ENCODE measurements at places on chromosomes 5 and 9.

- DNase-seq: no peak
Observed at GRCh38 chr5:170235876-170236864, 3.4 kb downstream of the C5orf58 start.

DNA sequence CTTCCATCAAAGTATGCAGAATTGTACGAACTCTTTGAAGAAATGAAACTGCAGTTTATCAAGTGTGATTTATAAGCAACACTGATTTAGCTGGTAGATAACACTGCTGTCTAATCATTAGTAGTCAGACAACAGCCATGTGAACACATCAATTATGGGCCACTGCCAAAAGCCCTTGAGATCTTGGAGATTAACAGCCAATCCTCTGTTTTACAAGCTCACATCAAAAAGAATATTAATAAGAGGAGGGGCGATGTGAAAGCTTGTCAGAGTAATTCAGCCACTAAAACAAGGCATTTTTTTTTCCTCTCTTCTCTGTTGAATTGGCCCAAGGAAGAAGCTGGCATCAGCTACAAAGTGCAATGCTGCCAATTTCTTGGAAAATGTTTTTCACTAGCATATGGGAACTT lies 28.1 kb downstream of the ZNF608 start:
- no peak for DNase-seq

GRCh38 chr5:90402521-90403255 lies 6.9 kb downstream of the CETN3 start:
- DNase-seq: no peak

DNA sequence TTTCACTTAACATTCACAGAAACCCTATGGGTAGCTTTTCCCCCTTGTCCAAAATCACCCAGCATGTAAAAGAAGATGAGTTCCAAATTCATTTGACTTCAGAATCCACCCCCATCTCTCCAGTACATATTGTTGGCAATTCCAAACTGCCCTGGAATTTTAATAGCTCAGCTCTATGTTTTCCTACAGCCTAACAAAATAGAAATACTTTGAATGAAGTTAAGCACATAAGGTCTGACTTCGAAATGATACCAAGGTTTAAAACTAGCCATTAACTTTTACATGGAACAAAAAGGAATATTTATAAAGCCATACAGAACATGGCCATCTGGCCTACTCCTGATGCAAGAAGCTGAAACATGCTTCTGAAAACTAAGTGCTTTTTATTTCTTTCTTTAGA lies 634.3 kb downstream of the PDE4D start:
- DNase-seq: no peak

- no peak for DNase-seq
Observed at GRCh38 chr9:112326194-112326593, 7.2 kb downstream of the PTBP3 start.

DNA sequence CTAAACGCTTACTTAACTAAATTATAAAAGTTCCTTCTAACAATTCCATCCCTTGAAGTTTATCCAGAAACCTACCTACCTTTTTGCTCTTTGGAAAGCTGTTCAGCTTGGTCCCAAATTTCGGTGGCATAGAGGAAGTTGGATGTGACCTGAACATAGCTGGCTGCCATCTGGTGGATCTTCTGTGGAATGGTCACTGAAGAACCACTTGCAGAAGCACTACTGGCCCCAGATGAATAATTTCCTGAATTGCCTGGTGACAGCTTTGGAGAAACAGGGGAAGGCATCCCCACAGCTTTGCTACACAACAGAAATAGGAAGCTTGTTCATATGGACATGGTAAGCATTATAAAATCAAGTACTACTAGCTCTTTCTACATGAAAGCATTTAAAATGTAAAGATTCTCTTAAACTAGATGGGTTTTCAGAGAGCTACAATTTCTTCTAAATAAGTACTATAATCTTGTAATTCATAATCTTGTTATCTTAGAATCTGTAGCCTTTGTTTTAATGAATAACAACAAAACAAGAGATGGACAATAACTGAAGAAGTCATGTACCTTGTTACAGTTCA lies 9.9 kb downstream of the LEAP2 start:
- peak; percentile 69 for DNase-seq

DNA sequence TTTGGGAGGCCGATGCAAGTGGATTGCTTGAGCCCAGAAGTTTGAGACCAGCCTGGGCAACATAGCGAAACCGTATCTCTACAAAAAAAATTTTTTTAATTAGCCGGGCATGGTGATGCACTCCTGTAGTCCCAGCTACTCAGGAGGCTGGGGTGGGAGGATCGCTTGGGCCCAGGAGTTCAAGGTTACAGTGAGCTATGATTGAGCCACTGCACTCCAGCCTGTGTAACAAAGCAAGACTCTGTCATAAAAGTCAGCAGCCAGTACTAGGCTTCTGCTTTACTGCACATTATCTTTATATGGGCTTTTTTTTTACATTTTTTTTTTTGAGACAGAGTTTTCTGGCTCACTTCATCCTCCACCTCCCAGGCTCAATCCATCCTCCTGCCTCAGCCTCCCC lies 9.4 kb upstream of the HAVCR1 start:
- DNase-seq: no peak

Measured in RWPE1 (cell line).